ENCODE measurements at places on chromosomes 6 and 20. TPM values are rescaled to one million over a fixed set of nuclear protein-coding genes. Genes with fewer than 3 reads are reported as not detected.

DNA sequence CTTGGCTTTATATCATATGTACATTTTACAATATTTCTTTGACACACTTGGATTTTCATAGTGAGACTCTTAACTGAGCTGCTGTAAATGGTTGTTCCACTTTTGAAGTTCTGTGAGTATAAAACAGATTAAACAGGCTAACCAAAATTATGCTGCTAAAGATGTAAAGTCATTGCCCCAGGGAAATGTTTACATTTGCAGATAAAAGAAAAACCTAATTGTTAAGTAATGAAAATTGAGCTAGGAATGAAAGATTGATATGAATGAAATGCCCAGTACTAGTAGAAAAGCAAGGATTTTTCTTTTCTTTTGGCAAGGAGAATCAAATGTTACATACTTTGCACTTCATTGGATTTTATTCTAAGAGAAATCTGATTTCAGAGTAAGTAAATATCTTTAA is 159.4 kb downstream of the IMPG1 start:
- no peak for DNase-seq

DNA sequence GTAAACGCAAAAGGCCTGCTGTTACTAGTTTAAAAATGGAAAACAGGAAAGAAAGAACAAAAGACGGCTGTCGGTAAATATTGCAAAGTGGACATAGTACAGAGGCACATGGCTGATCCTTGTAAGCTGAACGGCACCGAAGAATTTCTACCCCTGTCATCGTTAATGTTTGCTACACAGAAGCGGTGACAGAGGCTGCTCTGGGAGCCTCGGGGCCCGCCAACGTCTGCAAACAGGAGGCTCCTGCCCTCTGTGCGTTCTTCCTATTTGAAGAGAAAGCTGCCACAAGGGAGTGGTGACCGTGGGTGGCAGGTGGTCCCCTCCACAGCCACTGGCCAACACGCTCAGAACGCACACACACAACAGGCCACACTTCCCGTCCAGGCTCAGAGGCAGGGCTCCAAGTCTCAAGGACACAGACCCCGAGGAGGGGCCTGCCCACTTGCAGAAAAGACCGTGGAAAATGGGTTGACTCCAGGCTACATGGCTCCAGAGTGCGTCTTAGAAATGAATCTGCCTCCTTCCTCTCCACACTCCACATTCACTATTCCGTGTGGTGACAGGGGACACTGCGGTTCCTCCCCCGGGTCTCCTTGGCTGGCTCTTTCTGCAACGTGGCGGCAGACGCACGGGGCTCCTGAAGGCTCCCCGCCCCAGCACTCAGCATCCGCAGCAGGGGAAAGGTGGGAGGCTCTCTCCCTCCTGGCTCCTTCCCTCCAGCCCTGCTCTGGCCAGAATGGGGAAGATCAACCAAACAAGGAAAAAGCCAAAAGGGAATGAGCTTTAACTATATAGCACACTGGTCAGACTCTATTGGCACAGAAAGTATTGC is 64.5 kb downstream of the GMPR start:
- no peak for DNase-seq

Gene EMILIN3
- total RNA-seq = 1.6 TPM

GRCh38 chr20:36130390-36130789 is 24.1 kb upstream of the EPB41L1 start:
- DNase-seq = no peak

Gene NKX2-4
- total RNA-seq = not detected

DNA sequence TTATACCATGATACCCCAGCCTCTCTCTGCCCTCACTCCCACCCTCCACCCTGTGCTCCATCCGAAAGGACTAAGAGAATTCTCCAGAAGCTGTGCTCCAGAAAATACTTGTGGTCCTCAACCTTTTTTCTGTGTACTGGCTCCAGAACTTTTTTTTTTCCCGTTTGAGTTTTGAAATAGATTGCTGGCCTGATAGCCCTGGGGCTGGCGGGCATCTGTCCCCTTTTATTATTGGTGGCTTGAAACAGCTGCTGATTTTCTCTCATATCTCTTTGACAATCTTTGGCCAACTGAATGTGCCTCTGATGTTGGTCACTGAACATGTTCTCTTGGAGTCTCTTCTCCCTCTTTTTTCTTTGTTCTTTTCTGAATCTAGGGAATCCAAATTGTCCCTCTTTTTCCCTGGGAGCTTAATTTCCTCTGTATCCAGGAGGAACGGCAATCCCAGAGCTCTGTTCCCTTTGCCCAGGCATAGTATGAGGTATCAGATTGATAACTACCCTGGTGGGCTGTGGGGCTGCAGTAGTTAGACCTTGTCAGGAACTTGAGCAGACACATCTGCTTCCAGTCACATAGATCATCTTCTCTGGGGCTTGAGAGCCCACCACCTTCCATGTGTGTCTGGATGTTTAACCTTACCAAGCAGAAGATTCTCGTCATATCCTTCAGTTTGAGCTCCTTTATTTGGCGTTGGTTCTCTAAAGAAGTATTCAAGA is 1.6 kb downstream of the PPARD start:
- DNase-seq = no peak

DNA sequence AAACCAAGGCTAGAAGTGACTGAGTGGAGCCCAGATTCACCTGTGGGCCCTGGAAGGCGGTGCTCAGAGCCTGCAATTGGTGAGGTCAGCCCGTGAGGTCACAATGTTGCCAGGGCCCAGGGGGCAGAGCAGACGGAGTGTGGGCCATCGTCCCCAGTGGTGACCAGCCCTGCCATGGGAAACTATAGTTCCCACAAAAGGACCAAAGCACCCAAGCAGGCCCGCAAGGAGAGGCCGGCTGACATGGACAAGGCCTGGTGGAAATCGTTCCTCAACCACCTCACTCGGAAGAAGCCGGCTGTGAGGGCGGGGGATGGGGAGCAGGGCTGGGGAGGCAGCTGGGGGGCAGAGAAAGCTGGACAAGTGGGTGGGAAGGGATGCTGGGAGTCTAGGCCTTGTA is at the start of gene C20orf144:
TSS of gene C20orf144 (plus strand) at position 156 of the 400 bp plus-strand sequence. CDS start at position 175, 19 bp downstream.
- no peak for DNase-seq

Gene KHDC1
- 2.9 TPM for total RNA-seq

DNA sequence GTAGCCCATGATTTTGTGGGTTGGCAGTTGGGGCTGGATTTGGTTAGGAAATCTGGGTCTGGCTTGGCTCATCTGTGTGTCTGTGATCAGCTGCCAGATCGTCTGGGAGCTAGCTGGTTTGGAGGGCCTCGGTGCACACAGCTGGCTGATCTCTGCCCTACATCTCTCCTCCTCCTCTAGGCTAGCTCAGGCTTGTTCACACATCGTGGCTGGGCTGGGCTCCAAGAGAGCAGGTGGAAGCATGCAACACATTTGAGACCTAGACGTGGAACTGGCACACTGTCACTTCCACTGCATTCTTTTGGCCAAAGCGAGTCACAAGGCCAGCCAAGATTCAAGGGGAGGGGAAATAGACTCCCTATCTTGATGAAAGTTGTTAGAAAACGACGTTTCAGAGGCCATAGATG is 15.9 kb downstream of the NDUFAF5 start:
- DNase-seq = no peak
